ENCODE measurements at places on chromosomes 3 and 15.

- DNase-seq = no peak
These were observed 15.9 kb downstream of the SNX1 start for GRCh38 chr15:64111679-64112050.

GRCh38 chr3:12662593-12663400 lies 1.1 kb downstream of the RAF1 start:
- no peak for DNase-seq

DNA sequence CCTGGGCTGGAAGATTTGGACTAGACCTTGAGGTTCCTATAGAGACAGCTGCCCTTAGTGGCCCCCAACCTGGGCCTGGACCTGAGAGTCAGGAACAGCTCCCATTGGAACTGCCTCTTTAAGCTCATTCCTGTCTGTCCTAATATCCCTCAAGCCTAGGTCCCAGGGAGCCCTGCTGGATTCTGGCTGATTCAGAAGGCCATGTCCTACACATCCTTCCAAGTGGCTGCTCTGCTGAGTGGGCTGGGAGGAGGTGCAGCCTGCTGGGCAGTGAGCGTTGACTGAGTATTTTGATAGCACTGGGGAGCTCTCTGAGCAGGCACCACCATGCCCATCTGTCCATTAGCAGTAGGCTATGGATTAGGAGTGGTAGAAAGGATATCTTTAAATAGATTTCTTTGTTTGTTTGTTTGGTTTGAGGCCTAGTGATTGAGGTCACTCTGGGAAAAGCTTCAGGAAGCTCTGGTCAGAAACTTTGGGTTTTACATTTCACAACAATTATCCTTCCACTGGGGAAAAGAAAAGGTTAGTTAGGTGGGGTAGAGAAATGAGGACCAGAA lies 54.6 kb upstream of the ATOSA start:
- DNase-seq = no peak

DNA sequence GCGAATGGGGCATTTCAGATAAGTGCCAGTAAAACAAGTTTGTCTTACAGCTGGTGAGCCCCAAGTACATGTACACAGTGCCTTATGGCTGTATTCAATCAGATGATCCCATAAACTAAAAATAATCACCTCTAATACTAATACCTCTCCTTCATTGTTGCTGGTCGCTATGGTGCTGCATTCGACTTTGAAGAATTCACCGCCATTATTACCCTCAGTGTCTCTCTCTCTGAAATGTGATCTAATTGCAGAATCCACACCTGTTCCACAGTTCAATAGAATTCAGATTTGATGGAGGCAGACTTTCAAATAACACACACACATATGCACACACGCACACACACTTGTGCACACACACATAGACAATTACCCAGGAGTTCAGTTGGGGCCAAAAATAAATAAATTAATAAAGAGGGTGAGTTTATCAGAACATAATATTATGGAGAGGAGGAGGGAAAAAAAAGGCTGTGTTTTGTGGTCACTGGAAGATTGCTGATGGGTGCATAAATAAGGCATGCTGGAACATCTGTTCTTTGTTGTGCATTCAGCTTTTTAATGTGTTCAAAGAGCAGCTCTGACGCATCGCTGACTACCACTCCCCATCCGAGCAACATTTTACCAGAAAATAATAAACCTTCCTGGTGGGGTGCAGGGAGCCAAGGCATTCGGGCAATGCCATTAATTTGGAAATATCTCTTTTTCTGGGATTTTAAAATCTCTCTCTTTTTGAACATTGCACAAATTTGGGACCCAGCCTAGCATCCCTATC lies 235.7 kb downstream of the SATB1 start:
- no peak for DNase-seq

- no peak for DNase-seq
These were observed 80.6 kb downstream of the CLASP2 start for GRCh38 chr3:33637482-33637881.

Measured in vagina (tissue), 2 donors.